Brain pericyte (primary cell): ENCODE measurements at places on chromosomes 16 and 17.

DNA sequence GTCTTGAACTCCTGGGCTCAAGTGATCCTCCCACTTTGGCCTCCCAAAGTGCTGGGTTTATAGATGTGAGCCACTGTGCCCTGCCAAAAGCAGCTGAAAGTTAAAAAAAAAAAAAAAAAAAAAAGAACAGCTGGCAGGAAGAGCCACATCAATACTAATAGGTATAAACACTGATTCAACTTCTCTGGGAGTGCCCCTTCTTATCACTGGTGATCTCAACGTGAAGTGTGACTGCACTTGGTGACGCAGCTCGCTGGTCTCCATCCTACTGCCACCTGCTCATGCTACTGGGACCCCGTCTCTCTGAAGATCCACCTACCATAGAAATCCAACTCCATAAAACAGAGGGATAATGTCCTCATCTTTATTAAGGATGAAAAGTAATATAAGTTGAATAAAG lies 40.8 kb downstream of the RNF157 start:
- DNase-seq: no peak

DNA sequence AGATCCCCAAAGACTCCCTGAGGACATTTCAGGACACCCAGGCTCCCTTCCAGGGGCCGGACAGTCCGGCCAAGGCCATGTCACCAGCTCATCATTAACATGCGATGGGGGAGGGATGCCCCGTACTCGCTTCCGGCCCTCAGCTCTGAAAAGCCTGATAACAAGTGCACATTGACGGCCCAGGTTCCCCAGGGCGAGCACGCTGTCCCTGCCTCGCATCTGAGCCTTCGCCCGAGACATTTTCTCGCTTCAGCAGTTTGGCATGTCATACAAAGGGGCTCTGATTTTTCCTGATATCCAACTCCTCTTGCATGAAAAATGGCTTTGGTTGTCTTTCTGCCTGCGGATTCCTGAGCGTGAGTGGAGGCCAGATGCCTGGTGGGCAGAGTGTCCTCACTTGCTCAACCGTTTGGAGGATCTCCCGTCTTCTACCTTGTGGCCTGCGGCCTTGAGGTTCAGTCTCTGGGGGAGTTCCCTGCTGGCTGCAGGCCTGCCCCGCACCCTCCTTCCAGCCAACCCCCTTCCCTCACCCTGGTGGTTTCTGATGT lies 14.1 kb downstream of the CACNG4 start:
- no peak for DNase-seq

DNA sequence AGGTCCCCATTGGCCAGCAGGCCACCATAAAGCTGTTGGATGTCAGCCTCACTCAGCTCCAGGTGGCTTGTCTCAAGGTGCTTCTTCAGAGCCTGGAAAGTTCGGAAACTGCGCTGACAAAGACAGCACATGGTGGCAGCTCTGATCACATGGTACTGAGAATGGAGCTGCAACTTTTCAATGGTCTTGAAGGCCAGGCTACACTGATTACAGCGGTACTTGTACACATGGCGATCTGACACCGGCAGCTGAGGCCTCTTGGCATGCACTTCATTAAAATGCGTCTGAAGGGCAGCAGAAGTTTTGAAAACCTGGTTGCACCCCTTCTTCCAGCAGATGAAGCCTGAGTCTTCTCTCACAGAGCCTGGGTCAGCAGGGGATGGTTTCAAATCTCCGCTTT lies 249.7 kb downstream of the ZFHX3 start:
- no peak for DNase-seq

GRCh38 chr17:58703137-58703915 lies 10.9 kb downstream of the RAD51C start:
- no peak for DNase-seq

- DNase-seq: no peak
Measured at GRCh38 chr17:61053469-61053868, 346.2 kb upstream of the TBX2 start.

GRCh38 chr16:85798901-85799496 lies 345 bp downstream of the EMC8 start:
- DNase-seq: no peak

DNA sequence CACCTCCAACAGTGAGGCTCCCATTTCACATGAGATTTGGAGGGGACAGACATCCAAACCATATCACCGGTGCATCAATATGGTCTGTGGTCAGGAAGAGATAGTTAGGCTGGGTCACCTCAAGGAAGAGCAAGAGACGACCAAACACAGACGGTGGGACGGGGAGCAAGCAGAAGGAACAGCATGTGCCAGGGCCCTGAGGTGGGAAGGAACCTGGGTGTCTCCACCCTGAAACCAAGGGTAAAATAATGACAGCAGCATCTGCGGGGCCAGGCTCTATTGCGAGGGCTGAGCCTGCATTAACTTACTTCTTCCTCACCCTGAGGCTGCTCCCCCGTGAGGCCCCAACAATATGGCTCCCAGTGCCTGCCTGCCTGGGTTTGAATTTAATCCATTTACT lies 8.9 kb upstream of the PRSS21 start:
- DNase-seq: no peak

DNA sequence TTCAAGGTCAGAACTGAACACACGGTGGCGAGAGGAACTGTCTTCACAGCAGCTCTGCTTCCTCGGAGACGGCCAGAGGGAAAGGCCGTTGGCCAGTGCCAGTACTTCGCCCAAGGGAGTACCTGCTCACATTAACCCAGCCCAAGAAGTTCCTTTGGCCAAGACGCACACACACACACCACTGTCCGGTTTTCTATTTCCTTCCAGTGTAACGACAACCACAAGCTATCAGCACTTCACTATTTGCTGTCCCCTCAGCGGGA lies 744 bp upstream of the GGNBP2 start:
- no peak for DNase-seq

GRCh38 chr16:69937465-69937951 lies 13.6 kb upstream of the CLEC18A start:
- no peak for DNase-seq

DNA sequence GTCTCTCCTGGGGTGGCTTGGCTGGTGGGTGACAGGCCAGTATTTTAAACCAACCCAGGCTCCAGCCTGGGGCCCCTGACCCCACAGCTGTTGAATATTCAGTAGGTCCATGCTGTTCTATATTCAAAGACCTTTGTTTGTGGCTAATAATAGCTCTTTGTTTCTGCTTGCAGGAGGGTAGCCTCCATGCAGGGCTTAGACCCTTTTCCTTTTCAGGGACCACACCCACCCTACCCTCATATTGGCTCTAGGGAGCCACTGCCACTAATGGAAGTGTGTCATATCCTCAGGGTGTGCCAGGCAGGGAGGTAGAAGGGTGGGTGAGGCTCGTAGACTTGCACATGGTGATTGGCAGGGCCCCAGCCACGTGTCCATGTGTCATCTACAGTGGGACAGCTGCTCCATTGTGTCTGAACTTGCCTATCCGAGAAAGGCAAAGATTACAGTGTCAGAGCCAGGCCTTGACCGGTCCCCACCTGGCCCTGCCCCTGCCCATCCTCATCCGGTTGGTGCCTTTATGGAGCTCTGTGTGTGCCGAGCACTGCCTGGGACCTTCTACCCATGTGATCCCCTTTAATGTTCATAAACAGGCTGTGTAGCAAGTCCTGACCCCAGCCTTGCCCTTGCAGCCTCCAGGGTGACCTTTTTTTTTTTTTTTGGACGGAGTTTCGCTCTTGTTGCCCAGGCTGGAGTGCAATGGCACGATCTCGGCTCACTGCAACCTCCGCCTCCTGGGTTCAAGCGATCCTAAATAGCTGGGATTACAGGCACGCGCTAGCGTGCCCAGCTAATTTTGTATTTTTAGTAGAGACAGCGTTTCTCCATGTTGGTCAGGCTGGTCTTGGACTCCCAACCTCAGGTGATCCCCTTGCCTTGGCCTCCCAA lies 22.1 kb downstream of the TMC7 start:
- no peak for DNase-seq

DNA sequence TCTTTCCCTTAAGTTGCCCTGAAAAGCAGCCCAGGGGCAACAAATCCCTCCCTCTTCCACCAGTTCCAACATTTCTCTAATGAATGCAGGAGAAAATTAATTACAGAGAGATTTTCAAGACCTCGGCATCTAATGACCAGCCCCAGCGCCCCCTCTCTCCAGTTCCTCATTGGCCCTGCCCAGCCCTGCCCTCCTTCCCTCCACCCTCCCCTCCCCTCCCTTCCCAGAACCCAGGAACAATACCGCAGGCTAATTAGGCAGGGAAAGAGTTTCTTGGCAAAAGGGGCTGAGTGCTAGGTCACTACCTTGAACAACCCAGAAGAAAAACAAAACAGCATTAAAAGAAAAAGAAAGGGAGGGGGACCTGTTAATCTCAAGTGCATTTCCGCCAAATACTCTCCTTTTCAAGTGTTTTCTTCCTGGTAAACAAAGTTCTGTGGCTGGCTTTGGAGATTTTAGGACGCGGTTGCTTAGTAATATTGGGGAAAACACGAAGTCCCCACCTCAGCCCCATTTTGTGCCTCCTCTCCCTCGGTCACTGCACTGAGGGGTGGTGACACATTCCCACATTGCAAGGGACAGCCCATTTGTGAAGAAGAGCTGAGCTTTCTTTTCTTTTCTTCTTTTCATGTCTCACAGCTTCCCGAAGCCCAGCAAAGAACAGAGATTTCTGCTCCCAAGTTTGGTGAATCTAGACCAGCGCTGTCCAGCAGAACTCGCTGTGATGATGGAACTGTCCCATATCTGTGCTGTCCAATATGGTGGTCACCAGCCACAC lies 215.4 kb downstream of the SOX9 start:
- no peak for DNase-seq

DNA sequence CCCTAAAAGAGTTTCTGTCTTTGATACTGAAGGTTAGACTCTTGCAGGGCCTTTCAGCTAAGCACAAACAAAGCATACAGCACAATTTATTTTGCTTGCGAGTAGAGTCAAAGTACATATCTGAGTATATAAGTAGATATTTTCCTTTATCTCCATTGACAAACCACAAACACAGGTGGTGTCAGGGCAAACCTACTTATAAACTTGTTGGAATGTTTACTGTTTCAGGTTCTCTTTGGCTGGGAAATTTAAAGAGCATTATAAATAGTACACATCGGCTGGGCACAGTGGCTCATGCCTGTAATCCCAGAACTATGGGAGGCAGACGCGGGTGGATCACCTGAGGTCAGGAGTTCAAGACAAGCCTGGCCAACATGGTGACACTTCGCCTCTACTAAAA lies 442.6 kb upstream of the PSMD7 start:
- DNase-seq: no peak

DNA sequence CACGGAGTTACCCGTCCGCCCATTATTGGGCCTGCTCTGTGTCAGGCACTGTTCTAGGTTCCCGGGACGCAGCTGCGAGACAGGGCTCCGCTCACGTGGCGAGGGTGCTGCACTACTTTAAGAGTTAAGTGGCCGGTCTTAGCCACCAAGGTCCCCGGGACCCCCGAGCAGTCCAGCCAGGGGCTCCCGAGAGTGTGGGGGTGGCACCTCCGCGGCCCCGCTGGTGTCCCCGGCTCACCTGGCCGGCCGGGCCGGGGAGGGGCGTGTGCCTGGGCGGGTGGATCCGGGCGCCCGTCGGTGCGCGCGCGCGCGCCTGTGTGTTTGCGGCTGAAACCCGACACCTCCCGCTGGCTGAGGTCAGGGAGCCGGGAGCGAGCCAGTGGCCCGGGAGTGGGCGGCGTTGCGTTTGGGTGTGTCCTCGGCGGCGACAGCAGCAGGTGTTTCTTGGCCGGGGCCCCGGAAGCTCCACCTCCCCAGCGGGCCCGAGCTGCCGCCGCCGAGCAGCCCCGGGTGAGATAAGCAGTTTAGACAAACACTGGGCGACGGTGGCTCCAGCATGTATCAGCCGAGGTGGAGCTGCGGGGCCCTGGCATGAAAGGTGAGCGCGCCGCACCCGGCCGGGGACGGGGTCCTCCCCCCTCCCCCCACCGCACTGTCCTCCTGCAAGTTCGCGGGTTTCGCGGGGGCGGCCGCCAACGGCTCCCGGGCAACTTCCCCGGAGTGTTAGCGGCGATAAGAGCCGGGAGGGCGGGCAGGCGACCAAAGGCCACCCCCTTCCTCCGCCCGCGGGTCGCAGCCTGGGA lies at the start of gene GSE1:
GSE1 (plus strand) TSS at position 522 of the 803 bp plus-strand sequence; CDS start at position 592, 70 bp downstream.
- DNase-seq: no peak

- DNase-seq: no peak
Measured at GRCh38 chr17:38357486-38358123, 6.0 kb downstream of the SOCS7 start.

GRCh38 chr17:9218911-9219310 lies 197.6 kb downstream of the NTN1 start:
- no peak for DNase-seq

- DNase-seq: no peak
Measured at GRCh38 chr17:48593840-48594537, 410 bp upstream of the HOXB5 start.

- no peak for DNase-seq
Measured at GRCh38 chr17:7462474-7463371, 16.7 kb downstream of the ZBTB4 start.

DNA sequence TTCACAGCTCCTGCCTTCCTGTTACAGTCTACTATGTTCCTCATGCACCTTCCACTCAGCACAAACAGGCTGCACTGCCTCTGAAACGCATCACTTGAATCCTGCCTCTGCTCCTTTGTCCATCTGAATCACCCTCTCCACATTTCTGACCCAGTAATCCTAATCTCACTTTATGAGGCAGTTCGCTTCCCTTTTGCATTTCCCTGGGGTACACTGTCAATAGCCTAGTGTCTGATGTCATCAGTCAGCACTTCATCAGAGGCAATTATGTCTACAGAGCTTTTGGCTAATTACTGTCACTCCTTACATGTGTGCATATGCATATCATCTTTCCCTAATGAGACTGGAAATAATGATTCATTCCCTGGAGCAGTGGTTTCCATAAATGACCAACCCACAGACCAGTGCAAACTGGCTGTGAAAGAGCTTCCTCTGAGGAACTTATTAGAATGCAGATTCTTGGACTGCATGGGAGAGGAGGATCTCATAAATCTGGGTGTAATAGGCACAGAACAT lies 23.6 kb downstream of the CA4 start:
- no peak for DNase-seq

- DNase-seq: no peak
Measured at GRCh38 chr16:2969545-2970521, 685 bp downstream of the PAQR4 start.

GRCh38 chr16:1097156-1097555 lies 1.1 kb upstream of the C1QTNF8 start:
- DNase-seq: no peak

- DNase-seq: no peak
Measured at GRCh38 chr16:5158494-5158893, 60.9 kb upstream of the EEF2KMT start.

GRCh38 chr17:50035945-50036344 lies 20.0 kb upstream of the ITGA3 start:
- DNase-seq: no peak
